T-helper 22 cell (primary cell): ENCODE measurements at places on chromosomes 5 and 9.

DNA sequence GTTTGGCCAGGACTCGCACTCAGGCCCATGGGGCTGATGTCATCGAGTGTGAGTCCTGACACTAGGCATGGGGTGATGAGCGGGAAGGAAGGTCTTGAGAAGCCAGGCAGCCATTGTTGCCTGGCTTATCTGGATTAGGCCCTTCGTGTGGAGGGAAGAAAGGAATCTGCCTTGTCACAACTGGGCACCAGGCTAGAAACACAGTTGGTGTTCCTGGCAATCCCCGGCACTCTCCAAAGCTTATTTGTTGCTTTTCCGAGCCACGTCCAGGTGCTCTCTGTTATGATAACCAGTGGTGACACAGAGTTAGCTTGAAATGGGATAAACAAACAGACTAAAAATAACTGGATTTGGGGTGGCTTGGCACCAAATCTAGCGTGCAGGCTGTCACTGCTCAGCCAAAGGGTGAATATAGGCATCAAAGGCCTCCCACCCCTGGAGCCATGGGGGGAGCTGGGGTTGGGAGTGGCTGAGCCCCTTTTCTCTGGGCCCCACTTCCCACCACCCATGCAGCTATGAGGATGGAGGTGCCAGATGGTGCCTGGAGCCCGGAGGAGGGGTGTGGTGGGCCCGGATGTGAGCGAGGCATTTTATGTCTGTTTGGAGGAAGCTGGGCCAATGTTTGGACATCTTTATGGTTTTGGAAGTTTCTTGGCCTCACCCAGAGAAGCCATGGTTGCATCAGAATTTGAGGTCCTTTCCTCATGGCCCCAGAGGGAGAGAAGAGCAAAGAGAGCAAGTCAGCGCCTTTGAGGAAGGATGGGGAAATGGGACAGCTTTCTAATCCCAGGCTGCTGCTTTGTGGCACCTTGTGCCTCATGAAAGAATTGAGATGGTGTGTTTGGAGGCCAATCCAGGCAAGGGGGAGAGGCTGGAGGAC, 98.0 kb upstream of the PITX1 start:
- no peak for DNase-seq

DNA sequence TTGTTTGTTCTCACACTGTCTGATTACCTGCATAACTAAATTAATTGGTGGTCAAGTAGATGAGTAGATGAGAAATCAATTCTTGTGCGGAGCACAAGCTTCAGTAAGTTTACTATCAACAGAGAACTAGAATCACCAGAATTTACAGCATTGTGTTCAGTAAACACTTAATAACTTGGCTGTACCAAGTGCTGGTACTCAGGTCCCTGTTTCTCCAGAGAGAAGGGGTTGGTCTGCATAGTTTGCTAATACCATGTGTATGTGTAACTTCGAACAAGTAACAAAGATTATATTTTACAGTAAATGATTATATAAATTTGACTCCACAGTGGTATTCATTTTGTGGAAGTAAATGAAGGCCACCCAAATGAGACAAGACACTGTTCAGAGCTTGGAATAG, 146.3 kb downstream of the PCSK5 start:
- no peak for DNase-seq

GRCh38 chr9:132244582-132245455, 83.0 kb downstream of the NTNG2 start:
- DNase-seq, result no peak

- DNase-seq, result no peak
Measured at GRCh38 chr9:109868207-109868606, 88.2 kb downstream of the PALM2AKAP2 start.

- no peak for DNase-seq
Measured at GRCh38 chr5:73564675-73565074, 764 bp downstream of the ANKRA2 start.

DNA sequence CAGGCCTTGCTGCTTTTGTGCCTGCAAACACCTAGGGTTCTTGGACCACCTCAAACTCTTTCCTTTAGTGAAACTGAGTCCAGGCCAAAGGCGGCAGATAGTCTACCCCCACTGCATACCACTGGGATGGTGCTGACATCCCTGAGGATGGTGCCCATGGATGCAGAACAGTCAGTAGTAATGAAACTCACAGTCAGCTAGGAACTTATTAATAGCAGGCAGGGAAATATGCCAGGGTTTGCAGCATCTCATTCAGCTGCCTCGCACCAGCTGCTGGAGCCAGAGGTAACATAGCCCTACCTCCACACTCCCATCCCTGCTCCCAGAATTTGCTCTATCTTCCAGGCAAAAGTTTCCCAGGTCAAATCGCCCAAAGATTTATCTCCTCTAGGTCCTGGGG, 189.1 kb downstream of the SREK1 start:
- no peak for DNase-seq

- DNase-seq, result no peak
Measured at GRCh38 chr9:11686733-11687132, 1006.5 kb upstream of the TYRP1 start.

DNA sequence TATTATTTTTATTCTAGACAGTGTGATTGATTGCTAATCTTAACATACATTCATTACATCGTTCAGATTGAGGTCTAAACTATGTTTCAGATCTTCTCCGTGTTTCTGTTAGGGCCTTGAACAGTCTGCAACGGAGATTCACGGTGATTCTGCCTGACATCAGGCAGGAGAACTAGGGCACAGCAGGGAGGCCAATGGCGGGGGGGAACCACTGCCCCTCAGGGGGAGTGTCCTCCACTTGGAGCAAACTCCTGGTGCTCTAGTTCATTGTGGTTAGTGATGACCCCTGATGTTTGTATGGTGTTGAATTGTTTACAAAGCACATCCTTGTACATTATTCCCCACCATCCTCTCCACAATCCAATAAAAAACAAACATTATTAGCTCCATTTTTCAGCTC, 173.5 kb downstream of the ZNF608 start:
- DNase-seq, result no peak

- no peak for DNase-seq
Measured at GRCh38 chr5:107529618-107530017, 141.1 kb downstream of the EFNA5 start.

GRCh38 chr5:171242521-171242920, 66.5 kb upstream of the TLX3 start:
- no peak for DNase-seq

DNA sequence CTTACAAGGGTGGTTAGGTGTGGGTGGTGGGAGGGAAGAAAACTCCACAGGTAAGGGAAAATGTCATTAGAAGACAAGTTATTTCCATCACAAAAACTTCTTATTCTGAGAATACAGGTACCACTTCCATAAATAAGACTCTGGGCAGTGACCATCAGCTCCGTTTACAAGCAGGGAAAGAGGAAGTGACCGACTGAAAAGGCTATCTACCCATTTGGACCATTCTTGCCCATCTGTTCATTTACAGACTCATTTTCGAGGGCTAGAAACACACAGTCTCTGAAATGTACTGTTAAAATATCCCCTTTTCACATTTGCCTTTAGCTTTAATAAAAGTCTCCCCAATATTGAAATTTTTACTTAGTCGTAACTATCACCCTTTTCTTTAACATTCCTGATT, 79.5 kb downstream of the TTC39B start:
- DNase-seq, result no peak

DNA sequence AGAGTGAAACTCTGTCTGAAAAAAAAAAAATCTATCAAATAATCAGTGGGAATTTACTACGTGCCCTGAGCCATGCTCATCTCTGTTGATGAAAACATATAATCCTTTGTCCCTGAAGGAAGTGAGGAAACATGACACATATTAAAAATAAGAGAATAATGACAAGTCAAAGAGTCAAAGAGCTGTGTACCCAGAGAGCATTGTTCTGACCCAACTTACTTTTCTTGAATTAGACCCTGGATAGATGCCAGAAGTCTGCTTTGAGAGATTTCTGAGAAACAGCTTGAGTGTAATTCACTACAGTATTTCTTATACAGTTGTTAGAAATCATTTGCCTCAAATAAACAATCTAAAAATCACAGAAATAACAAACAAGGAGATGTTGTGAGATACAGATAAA, 490.0 kb upstream of the PIK3R1 start:
- DNase-seq, result no peak

DNA sequence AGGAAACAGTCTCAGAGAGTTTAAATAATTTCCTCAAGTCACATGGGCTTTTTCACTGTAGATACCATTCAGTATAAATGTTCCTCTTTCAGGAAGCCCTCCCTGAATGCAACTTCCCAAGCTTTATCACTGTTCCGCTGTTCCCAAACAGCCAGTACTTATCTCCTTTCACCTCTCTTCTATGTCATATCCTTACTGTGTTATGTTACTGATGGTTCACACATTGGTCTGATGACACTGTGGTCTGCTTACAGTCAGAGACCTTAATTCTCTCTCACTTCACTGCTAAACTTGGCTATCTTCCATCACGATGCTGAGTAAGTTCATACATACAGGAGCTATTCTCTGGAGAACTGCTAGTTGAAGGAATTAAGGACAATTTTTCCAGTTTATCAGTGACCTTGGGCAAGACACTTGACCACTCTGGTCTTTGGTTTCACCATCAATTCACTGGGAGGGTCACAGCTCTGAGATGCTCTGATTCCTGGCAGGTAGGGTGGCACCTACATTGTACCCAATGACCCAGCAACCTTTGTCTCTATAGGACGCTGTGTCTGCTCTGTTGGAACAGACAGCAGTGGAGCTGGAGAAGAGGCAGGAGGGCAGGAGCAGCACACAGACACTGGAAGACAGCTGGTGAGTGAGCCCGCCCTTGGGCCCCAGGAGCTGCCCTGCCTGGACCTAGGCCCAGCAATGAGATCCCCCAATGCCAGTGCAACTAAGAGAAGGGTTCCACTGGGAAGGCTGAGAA, 42.1 kb upstream of the RARS1 start:
- DNase-seq, result no peak

DNA sequence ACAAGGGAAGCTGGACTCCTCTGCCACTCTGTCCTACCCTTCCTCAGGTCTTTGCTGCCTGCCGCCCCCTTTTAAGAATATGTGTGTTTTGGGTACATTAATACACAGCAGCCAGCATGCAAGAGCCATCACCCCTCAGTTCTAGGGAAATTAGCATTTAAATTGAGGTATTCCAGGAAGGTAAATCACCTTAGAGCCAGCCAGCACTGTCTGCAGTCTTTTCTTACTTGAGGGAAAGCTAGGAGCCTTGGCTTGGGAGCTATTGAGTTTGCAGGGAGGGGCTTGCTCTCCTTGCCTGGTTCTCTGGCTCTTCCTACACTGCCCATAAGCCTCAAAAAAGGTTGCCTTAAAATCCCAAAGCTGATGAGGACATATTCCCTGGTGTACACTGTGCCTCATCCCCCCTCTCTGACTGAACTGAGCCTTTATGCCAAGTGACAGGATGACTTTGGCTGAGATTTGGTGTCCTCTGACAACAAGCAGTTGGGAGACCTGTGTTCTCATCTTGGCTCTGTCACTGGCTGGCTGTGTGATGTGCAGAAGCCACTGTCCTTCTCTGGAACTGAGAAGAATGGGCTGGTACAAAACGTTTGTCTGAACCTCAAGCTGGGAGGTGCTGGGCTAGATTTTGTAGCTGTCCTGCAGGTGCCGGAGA, 54.1 kb downstream of the TRIM32 start:
- DNase-seq, result no peak

- DNase-seq, result no peak
Measured at GRCh38 chr9:81069923-81070322, 619.4 kb downstream of the TLE1 start.

DNA sequence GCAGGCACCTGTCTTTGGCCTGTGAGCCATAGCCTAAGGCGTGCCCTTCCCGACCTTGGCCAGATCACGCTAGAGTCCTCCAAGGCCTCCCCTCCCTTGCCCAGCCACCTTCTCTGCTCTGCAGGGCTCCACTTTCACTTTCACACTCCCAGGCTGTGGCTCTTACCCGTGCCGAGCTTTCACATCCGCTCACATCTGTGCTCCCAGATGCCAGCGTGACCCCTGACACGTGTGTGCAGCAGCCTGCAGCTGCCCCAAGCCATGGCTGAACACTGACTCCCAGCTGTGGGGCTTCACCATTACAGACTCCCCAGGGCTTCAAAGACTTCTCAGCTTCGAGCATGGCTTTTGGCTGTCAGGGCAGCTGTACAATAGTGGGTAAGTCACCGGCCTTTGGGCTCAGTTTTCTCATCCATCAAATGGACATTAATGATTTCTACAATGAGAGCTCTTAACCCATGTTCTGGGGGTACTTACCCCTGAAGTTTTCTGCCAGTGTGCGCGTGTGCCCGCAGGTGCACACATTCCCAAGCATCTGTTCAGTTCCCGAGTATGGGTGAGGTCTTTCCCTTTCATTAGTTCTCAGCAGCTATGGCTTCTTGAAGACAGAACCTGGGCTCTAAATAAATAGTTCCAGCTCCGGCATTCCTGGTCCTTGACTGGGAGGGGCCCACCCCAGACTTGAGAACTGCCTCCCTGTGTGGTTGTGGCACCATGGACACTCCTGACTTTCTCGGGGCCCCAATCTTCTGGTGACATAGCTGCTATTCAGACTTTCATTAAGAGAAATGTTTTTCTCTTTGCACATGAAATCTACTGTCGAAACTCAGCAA, 118.6 kb downstream of the RGS3 start:
- peak; percentile 52 for DNase-seq

DNA sequence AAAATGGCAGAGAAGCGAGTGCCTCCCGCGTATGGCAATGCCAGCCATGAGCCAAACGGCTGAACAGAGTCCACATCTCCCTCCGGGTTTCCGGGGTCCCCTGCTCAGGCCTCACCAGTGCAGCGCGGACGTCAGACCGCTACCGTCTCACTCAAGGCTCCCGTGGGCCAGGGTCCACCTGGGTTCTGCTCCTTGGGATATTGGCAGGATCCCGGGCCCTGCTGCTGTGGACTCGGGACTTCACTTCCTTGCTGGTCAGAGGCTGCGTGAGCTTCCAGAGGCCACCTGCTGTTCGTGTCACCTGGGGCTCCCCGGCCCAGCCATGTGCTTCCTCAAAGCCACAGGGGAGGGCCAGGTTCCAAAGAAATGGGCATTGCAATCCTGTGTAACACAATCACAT, 38.4 kb upstream of the CLPTM1L start:
- no peak for DNase-seq

GRCh38 chr5:15209053-15209762, 290.8 kb upstream of the FBXL7 start:
- no peak for DNase-seq

DNA sequence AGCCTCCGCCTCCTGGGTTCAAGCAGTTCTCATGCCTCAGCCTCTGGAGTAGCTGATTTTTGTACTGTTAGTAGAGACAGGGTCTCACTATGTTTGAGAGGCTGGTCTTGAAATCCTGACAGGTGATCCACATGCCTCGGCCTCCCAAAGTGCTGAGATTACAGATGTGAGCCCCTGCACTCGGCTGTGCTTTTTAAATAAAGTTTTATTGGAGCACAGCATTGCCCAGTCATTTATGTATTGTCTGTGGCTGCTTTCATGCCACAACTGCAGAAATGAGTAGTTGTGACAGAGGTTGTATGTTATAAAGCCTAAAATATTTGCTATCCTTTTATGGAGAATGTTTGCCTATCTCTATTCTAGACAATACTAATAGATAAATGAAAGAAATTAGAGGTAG, 169.2 kb downstream of the AOPEP start:
- DNase-seq, result no peak

- no peak for DNase-seq
Measured at GRCh38 chr9:114061292-114061691, 16.8 kb downstream of the AMBP start.

GRCh38 chr9:13205824-13206223, 73.7 kb downstream of the MPDZ start:
- DNase-seq, result no peak

- DNase-seq, result no peak
Measured at GRCh38 chr5:35877655-35878054, 21.0 kb downstream of the IL7R start.

GRCh38 chr5:115414406-115415142, 118.1 kb upstream of the CCDC112 start:
- DNase-seq, result no peak

GRCh38 chr9:127233550-127233949, 31.0 kb upstream of the GARNL3 start:
- DNase-seq, result no peak
